Activated CD4-positive, alpha-beta T cell treated with anti-CD3 and anti-CD28 coated beads, Interleukin-10, Interleukin-2, amounts not matched to agents 100 ng/mL and 50 ng/mL, durations not matched to agents 16 hours and 8 hours (primary cell): ENCODE measurements at places on chromosomes 1 and 21.
A peak's percentile ranks its signal among the peaks of the same experiment; 100 is the strongest.

- no peak for DNase-seq
These were observed 750 bp downstream of the RHOU start for GRCh38 chr1:228735871-228736586.

- peak; percentile 5 for DNase-seq
These were observed 113.8 kb upstream of the C8B start for GRCh38 chr1:57079454-57080157.

- no peak for DNase-seq
These were observed 53.4 kb downstream of the KRTAP19-8 start for GRCh38 chr21:30984889-30985288.

GRCh38 chr1:46446646-46447498, 42.8 kb upstream of the DMBX1 start:
- peak; percentile 80 for DNase-seq

DNA sequence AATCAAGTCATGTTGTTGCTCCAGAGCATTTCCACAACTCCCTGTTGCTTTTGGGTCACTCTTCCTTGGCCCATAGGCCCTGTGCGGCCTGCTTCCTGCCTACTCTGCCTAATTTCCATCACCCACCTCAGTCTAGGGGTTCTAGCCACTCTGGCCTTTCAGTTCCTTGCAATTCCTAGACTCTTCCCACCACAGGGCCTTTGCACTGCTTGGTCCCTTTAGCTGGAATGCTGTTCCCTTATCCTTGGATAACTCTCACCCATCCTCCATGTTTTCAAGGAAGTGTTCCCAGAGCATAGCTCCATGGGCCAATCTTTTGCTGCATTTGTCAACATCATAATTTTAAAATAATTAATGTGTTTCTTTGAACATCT, 18.7 kb downstream of the EPHB2 start:
- DNase-seq: no peak

GRCh38 chr1:71967670-71968069, 314.7 kb downstream of the NEGR1 start:
- DNase-seq: peak; percentile 17

DNA sequence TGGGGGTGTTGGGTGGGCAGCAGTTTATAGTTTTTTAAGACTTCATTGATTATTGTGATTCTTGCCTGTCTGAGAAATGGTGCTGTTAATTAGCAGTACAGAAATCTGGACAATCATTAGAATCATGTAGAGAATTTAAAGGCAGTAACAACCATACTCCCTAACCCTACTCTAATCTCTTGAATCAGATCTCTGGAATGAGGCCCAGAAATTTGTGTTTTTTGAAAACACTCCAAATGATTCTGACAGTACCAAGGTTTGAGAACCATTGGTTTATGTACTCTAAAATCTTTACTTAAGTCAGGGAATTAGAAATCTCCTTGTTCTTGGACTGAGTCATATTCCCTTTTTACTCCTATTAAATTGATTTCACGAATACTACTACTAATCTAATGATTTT, 24.0 kb downstream of the FNBP1L start:
- no peak for DNase-seq

- no peak for DNase-seq
These were observed 1.1 kb downstream of the TXNIP start for GRCh38 chr1:145995148-145995881.

DNA sequence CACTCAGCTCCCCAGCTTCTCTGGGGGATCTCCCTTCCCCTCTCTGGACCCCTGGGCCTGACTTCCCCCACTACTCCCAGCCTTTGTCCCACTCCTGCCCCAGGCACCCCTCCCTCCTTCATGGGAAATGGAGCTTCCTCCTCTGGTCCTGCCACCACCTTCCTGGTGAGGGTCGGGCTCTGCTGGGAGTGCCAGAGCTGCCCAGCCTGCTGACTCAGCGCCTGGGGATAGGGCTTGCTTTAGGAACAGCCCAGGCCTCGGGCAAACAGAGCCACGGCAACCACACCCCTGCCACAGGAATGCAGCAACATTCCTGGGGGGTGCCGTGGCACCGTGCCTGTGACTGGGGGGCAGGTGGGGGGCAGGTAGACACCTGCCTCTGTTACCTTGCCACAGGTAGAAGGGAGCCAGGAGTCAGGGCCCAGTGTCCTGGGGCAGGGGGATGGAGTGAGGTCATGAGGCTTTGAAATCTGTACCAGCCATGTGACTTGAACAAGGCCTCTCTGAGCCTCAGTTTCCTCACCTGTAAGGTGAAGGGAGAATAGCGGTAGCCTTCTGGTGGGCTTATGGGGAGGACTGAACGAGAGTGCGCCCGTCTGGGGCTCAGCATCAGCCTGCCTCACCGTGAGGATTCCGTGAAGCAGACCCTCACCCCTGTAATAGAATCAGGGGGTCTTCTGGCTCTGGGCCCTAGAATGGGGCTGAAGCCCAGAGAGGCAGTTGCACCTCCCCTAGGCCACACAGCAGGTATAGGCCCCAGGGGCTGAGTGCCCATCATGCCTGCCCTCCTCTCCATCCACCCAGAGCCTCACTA, 17.8 kb upstream of the EPHA2 start:
- DNase-seq: no peak

DNA sequence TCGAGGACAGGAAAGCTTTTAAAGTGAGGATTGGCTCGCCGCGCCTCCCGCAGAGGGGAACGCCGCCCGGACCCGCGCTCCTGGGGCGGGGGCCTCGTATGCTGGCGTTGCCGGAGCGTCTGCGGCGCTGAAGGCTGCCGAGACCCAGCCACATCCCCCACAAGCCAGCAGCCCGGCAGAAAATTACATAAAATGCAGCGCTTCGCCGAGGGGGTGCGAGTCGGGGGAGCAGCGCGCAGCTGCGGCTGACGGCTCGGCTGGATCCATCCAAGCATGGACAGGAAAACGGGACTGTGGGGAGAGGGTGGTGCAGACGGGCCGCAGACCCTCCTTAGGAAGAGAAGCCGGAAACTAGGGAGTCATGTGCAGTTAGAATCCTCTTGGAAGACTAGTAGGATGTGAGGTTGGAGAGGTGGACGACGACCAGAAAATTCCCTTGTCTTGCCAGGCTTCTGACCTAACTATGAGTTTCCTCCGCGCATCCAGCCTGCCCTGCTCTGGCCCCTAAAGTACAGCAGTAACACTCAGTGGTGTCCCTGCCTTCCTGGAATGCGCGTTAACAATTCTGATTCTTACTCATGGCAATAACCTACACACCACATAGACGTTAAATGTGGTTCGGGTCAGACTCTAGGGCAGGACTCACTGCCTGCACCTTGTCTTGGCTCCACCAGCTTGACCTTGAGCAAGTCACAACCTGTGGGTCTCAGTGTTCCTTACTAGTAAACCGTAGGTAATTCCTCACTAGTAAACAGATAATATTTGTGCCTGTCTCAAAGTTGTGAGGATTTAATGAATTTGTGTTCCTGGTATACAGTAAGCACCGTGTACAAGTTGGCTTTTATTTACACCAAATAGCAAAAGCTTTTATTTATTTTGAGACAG, 953 bp upstream of the BRWD1 start:
- DNase-seq: peak; percentile 86

GRCh38 chr1:43974443-43975248, at the start of gene ATP6V0B:
Gene ATP6V0B (plus strand): TSS chr1:43974960. CDS start chr1:43975041, 81 bp downstream.
- DNase-seq: peak; percentile 96

DNA sequence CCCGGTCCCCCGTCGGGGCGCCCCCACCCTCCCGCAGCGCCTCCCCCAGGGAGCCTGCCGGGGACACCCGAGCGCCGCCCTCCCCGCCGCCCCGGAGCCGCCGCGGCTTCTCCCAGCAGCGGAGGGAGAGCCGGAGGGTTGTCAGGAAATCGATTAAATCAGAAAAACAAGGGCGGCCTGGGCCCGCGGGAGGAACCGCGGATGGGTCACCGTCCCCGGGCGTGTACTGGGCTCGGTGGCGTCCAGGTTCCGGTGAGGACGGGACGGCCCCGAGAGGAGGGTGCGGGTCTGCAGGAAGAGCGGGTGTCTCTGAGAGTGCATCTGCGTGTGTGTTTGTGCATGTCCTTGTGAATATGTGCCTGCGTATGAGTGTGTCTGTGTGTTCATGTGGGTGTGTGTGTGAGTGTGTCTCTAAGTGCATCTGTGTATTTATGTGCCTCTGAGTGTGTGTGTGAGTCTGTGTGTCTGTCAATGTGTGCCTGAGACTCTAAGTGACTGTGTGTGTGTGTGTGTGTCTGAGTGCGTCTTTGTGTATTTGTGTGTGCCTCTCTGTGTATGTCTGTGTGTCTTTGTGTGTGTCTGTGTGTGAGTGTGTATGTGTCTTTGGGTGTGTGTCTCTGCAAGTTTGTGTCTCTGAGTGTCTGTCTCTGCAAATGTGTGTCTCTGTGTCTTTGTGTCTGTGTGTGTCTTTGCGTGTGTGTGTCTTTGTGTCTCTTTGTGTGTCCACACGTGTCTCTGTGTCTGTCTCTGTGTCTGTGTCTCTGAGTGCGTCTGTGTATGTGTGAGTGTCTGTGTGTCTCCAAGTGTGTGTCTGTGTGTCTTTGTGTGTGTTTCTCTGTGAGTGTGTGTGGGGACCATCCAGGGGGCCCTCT, 1.1 kb downstream of the SPSB1 start:
- peak; percentile 37 for DNase-seq

- no peak for DNase-seq
These were observed 50.9 kb downstream of the PIGK start for GRCh38 chr1:77168358-77168757.

- DNase-seq: no peak
These were observed 315.8 kb upstream of the KAZN start for GRCh38 chr1:14282707-14283106.

DNA sequence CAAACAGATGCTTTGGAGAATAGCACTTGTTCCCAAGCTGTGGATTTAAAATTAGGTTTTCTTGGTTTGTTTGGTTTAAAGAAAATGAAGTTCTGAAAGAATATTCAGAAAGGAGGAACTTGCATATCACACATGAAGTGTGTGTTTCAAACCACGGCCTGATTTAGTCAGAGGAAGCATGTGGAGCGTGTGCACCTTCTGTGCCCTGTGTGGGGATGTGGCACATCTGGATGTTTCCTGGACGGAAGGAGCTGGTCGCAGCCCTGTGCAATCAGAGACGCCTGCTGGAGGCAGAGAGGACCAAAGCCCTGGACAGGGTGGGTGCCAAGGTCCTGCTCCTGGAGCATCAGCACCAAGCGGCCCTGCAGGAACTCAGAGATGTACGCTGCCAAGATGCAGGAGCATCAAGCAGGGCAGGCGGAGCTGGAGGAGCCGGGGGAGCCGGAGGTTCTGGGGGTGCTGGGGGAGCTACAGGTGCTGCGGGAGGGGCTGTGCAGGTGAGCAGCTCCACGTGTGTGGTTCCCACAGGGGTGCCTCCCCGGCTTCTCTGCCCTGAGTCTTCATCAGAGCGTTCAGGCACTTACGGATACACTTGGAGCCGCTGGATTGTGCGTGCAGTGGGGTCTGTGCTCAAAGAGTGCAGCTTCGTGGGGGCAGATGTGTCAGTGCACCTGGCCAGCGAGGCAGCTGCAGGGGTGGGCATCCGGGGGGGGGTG, 45.7 kb downstream of the PCNT start:
- peak; percentile 19 for DNase-seq

GRCh38 chr1:89871768-89872473, 51.1 kb downstream of the LRRC8D start:
- no peak for DNase-seq

DNA sequence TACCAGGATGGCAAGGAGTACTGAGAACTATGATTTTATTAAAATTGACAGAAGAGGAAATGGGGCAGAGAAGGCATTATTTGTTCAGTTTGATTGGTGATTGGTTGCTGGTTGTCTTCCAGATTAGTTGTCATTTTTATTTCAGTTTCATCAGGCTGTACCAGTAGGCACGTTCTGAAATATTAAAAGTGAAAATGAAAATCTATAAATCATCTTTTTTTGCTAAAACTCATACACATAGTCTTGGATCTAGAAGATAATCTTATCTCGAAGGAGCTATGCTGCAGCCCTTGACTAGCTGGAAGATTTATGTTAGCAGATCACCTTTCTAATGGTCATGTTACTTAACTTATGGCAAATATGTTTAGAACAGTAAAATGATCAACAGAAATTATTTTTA, 29.0 kb downstream of the NEK7 start:
- peak; percentile 41 for DNase-seq

GRCh38 chr1:202710070-202711045, at the start of gene SYT2:
Gene SYT2 (minus strand): TSS chr1:202710454. CDS start chr1:202605772, 104,682 bp downstream.
- no peak for DNase-seq

- peak; percentile 65 for DNase-seq
These were observed 93.5 kb upstream of the ACTL8 start for GRCh38 chr1:17661546-17662157.

DNA sequence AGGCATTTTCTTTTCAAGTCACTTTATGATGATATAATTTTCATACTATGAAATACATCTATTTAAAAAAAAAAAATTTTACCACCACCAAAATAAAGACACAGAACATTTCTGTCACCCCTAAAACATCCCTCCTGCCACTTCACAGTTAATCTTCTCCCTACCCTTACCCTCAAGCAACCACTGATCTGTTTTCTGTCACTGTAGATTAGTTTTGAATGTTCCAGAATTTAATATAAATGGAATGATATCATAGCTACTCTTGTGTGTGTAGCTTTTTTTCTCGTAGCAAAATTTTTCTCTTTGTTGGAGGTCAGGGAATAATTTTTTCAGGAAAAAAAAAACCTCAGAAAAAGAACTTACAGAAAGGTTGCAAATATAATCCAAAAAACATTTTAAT, 152.7 kb downstream of the RHOU start:
- no peak for DNase-seq

GRCh38 chr1:146016891-146017290, 4.6 kb downstream of the HJV start:
- DNase-seq: no peak

DNA sequence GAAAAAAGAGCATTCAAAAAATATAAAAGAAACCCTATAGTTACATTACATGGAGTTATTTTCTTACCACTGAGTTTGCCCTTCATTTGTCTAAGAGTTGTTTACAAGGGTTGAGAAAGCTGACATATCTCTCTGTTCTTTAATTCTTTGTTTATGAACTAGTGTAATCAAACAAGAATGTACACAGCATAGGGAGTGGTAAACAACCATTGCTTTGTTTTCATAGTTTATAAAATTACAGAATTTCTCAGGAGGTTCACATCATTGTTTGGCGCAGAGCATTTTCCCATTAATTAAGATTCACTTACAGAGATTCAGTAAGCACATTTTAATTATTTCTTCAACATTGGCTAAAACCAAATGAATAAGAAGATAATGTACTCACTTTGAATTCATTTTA, 87.6 kb downstream of the IFI44 start:
- DNase-seq: no peak

- no peak for DNase-seq
These were observed 4.9 kb upstream of the OTUD3 start for GRCh38 chr1:19877181-19877750.
